ENCODE measurements at places on chromosomes 12 and 14.

- DNase-seq: no peak
Measured at GRCh38 chr12:121534495-121535148, 46.2 kb downstream of the KDM2B start.

GRCh38 chr12:5710260-5710878, 234.7 kb downstream of the ANO2 start:
- DNase-seq: no peak

GRCh38 chr12:69936214-69936731, 111.2 kb downstream of the MYRFL start:
- no peak for DNase-seq

DNA sequence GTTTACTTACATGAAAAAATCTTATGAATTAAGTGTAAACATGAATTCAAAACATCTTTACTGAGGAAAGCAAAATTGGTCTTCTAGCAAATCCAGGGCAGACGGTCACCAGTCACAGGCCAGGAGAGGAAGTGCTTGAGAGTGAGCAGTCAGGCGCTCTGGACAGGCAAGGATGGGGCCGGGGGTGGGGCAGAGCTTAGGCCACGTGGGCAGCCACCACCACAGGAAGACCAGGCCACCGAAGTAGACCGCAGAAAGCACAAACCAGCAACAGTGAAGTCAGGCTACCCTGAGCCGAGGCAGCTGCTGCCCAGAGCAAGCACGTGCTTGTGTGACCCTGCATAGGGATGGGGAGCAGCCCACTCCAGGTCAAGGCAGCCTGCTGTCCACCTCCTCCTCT, 33.5 kb downstream of the SLC6A12 start:
- DNase-seq: no peak

DNA sequence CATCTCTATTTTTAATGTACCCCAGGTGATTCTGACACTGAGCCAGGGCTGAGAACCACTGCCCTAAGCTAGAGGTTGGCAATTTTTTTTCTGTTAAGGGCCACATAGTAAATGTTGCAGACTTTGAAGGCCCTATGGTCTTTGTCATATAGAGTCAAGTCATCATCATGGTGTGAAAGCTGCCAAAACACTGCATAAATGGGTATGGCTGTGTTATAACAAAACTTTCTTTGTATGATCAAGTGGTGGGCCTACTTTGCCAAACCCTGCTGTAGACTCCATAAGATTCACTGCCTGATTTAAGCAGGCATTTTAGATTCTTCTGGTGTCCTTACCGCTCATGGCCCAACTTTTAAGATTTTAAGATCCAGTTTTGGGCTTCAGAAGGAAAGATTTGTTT, 76.8 kb downstream of the CLMN start:
- no peak for DNase-seq

DNA sequence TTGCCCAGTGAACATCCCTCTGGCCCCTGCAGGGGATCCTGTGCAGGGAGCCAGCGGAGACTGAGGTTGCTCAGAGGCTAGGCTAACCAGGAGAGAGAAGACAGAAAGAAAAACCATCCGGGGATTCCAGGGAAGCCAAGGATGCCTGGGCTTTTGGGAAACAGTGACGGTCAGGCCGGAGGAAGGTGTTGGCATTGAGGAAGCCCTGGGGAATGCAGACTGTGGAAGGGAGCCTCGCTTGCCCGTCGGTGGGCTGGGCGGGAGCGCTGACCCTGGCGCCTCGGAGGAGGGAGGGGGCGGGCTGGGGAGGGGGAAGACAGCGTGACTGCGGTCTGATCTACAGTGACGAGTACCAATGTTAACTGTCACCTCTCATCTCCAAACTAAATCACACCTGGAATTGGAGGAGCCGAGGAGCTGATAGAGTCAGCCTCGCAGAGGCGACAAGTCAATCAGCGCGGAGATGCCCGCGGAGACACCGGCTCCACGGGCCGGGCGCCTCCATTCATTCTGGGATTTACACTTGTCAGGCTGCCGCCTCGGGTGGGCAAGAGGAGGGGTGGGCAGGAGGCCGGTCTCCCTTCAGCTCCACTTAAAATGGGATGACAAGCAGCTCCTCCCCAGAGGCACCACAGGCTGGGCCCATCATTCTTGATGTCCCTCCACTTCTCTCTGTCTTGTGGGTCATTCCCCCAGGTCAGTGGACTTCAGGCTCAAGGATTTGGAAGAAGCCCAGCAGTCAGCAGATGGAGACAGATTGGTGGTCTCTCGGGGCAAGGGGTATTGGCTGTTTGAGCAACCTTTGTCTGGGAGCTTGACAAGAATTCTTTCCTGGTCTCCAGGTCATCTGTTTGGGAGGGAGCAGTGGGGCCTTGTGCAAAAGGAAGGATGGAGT, 20.4 kb upstream of the GPATCH2L start:
- no peak for DNase-seq

- DNase-seq: no peak
Measured at GRCh38 chr12:117046861-117047530, 52.2 kb downstream of the TESC start.

DNA sequence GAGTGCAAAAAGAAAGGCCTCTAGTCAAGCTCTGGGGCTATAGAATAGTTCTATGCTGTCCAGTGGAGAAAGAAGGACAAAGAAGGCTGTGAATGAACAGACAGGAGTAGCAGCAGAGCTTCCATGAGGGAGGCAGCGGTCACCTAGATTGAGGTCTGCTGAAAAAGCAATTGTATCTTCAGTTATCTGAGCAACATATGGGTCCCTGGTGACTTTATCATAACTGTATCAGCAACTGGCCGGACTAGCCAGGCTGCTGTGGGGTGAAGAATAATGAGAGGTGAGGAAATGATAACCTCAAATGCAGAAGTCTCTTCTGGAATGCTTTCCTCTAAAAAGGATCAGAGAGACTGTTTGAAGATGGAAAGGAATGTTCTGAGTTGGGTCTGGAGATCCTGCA, 971.3 kb upstream of the TMEM132C start:
- no peak for DNase-seq
